ENCODE measurements at places on chromosomes 16 and 17. TPM values are rescaled to one million over a fixed set of nuclear protein-coding genes. Genes with fewer than 3 reads are reported as not detected.

DNA sequence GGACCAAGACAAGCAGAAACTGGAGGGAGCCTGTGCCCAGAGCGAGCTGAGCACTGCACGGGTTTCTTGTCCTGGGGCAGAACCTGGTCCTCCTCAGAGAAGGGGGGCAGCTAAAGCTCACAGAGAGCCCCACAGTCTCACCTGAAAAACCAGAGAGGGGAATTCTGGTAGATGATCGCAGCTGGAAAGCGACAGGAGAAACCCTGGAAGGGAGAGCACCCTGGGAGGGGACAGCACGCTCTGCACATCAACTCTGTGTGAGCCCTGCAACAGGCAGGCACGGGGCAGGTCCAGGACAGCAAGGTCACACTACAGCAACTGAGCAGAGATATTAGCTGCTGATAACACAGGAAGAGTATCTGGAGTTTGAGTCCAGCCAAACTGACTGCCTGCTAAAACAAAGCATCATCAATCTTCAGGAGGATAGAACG is 18.2 kb downstream of the ZCCHC14 start:
- DNase-seq: no peak

- no peak for DNase-seq
These were observed 3.8 kb downstream of the ARSG start for GRCh38 chr17:68295086-68295485.

GRCh38 chr17:44847586-44847985 is at the start of gene HIGD1B:
Gene HIGD1B, plus strand, starts transcription at chr17:44847883. Its CDS starts 270 bp downstream, at chr17:44848153.
- DNase-seq: no peak

DNA sequence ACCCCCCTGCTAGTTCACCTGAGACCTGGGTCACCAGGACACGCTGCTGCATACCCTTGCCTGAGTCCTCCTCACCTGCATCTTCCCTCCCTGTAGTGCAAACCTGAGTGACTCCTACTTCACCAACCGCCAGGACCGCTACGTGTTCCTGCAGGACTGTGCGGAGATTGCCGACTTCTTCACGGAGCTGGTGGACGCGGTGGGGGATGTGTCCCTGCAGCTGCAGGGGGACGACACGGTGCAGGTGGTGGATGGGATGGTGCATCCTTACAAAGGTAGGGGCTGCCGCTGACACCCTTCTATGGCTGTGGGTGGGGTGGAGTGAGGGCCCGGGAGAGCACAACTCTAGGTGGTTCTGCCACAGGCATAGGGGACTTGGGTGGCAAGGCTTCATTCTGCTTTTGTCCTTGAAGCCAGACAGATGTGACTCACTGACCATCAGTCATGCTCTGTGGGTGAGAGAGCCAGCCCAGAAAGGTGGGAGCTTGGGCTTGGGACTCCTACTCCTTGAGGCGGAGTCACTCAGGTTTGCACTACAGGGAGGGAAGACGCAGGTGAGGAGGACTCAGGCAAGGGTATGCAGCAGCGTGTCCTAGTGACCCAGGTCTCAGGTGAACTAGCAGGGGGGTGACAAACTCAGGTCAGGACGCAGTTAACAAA is 22.3 kb downstream of the PGS1 start:
- DNase-seq: no peak

- no peak for DNase-seq
These were observed 35.5 kb downstream of the GRB7 start for GRCh38 chr17:39772987-39773934.

DNA sequence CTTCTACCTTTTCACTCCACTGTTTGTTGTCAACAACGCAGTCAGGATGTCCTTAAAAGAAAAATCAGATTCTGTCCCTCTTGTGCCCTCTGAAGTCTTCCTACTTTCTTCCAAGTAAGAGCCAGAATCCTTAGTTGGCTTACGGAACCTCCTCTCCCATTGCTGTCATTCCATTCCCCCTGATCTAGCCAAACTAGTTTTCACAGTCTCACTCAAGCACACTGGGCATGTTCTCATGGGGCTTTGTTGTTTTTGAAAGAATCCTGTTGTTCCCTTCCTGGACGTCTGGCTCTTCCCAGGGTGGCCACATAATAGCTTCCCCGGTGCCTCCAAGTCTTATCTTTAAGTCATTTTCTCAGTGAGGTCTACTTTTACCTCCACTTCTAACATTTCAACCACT is 158.6 kb upstream of the ELAC2 start:
- no peak for DNase-seq

DNA sequence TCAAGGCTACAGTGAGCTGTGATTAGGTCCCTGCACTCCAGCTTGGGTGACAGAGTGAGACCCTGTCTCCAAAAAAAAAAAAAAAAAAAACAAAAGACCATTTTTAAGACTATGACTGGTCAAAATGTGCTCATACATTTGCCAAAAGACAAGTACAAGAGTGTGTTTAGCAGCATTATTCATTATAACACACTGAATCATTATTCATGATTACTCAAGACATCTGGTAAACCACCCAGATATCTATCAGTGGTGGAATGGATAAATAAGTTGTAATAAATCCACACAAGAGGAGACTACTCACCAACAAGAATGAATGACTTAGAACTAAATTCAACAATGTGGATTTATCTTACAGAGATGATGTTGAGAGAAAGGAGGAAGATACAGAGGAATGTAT is 716.3 kb downstream of the MAF start:
- no peak for DNase-seq

DNA sequence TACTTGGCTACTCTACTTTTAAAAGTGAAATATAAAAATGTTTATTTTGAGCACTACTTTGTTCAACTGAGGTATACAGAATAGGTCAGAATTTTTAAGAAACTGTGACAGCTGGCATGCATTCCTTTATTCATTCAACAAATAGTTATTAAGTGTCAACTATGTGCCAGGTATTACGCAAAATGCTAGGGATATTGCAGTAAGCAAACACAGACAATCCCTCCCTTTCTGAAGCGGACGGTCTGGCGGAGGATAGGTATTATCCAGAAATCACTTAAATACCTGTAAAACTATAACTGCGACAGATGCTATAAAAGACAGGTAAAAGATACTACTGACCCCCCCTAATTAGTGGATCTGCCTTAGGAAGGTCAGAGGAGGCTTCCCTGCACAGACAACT is 26.1 kb downstream of the METTL16 start:
- DNase-seq: no peak

PDE6G gene
- not detected for total RNA-seq

DRC3 gene
- 4.0 TPM for total RNA-seq

PRSS33 gene
- not detected for total RNA-seq

WNT9B gene
- total RNA-seq: 0.75 TPM

CSH1 gene
- not detected for total RNA-seq

SLC22A31 gene
- 0.97 TPM for total RNA-seq

CDH11 gene
- total RNA-seq: 37.4 TPM

IL34 gene
- 96.9 TPM for total RNA-seq

CMTM1 gene
- total RNA-seq: 2.1 TPM

TBC1D10B gene
- 40.6 TPM for total RNA-seq

CTU2 gene
- 9.4 TPM for total RNA-seq

All from lower leg skin (tissue), 4 donors.